Activated CD8-positive, alpha-beta T cell treated with anti-CD3 and anti-CD28 coated beads, Interleukin-2, amount 10 ng/mL, durations not matched to agents 7 days and 5 days (primary cell): ENCODE measurements at places on chromosomes 2 and 18. TPM values are rescaled to one million over a fixed set of nuclear protein-coding genes. Genes with fewer than 3 reads are reported as not detected.

The CBLN2 gene
- total RNA-seq = not detected

The CASP10 gene
- total RNA-seq = 42.8 TPM

GRCh38 chr18:46042571-46043123 is 29.4 kb downstream of the PSTPIP2 start:
- H3K4me1 ChIP-seq = peaks cover 41% of the 10 kb centered on the region
- DNase-seq = peak; percentile 66
- peaks cover 11% of the 10 kb centered on the region for H3K36me3 ChIP-seq
- peak overlapping the region; percentile 12 for H3K4me3 ChIP-seq
- no peak overlapping the region for H3K27ac ChIP-seq

The GTF3C2 gene
- total RNA-seq = 62.6 TPM

The ALK gene
- total RNA-seq = not detected

The ANTXR1 gene
- not detected for total RNA-seq

DNA sequence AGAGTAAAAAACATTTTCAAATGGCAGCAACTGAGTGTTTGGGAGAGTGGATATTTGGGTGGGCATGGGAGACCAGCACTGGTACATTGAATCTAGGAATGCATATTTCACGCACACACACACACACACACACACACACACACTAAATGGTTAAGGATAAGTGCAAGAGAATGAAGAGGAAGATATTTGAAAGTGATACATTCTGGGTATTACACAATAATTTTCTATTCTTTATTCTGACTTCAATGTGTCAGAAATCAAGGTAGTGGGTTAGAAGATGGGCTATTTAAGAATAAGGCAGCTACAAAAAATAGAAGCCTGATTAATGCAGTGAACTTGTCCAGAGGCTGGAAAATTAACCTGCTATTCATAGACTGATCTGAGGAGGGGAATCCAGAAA is 577.0 kb downstream of the TMEM182 start:
- H3K27me3 ChIP-seq = no peaks in the 10 kb centered on the region
- no peaks in the 10 kb centered on the region for H3K36me3 ChIP-seq
- H3K27ac ChIP-seq = no peak overlapping the region
- no peak for DNase-seq
- no peak overlapping the region for H3K4me3 ChIP-seq

DNA sequence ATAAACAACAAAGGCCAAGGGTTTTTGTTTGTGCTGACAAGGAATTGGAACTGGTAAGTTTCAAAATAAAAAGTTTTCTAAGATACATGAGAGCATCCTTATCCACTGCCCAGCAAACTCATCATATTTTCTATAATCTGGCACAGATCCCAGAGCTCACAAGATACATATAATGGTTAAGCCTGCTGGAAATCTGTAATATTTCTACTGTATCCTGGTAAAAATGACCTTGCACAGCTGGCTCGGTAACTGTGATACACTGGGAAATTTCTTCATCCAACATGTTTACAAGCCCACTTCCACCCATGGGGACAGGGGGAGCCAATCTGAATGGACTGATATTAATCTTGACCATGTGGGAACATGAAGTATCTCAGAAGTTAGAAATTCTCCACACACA is 425.4 kb upstream of the MMADHC start:
- no peak for DNase-seq
- H3K4me3 ChIP-seq = no peak overlapping the region
- H3K27me3 ChIP-seq = no peaks in the 10 kb centered on the region
- no peaks in the 10 kb centered on the region for H3K4me1 ChIP-seq
- H3K36me3 ChIP-seq = no peaks in the 10 kb centered on the region
- H3K27ac ChIP-seq = no peak overlapping the region

DNA sequence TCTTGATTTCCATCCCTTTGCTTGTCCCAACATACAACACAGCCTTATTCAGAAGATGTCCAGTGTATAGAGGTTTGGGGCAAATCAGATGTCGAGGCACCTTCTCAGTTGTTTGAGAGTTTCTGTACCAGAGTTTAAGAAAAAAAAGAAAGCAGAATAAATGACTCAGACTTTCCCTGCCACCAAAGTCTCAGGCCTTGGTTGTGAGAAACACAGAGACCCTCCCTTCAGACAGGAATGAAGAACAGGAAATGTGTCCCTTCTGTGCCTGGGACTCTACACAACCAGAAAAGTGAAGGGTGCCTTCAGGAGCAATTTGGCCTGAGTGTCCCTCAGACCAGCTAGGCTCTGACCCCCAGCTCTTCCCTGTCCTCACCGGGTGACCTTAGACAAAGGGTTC is 37.3 kb upstream of the REL start:
- H3K27me3 ChIP-seq = no peaks in the 10 kb centered on the region
- no peak for DNase-seq
- H3K27ac ChIP-seq = no peak overlapping the region

DNA sequence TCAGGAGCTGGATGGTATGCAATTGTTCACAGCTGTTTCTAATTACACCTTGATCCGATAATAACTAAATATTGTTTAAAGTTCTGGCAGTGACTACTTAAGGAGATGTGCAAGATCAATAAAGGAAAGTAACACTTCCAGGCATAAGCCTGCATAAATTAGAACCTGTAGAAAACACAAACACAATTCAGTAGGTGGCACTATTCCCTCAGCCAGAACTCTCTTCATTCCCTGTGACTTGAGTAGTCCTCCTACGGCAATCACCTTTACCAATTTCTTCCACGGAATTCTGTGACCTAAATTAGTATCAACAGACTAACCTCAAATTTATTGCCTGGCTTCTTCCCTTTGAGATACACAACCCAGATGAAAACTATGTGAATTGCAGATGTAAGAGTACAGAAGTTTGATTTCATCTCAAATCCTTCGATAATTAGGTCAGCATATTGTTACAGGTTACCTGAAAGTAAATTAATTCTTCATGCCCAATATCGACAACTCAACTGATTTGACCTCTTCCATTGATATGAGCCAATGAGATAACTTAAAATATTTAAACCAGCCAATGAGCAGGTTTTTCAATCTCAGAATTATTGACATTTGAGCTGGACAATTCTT is 137.8 kb downstream of the PID1 start:
- no peaks in the 10 kb centered on the region for H3K4me1 ChIP-seq
- no peak overlapping the region for H3K4me3 ChIP-seq
- no peak overlapping the region for H3K27ac ChIP-seq
- H3K36me3 ChIP-seq = no peaks in the 10 kb centered on the region
- H3K27me3 ChIP-seq = no peaks in the 10 kb centered on the region
